ENCODE measurements at places on chromosomes 11 and 22. TPM values are rescaled to one million over a fixed set of nuclear protein-coding genes. Genes with fewer than 3 reads are reported as not detected.
A peak's percentile ranks its signal among the peaks of the same experiment; 100 is the strongest.

DNA sequence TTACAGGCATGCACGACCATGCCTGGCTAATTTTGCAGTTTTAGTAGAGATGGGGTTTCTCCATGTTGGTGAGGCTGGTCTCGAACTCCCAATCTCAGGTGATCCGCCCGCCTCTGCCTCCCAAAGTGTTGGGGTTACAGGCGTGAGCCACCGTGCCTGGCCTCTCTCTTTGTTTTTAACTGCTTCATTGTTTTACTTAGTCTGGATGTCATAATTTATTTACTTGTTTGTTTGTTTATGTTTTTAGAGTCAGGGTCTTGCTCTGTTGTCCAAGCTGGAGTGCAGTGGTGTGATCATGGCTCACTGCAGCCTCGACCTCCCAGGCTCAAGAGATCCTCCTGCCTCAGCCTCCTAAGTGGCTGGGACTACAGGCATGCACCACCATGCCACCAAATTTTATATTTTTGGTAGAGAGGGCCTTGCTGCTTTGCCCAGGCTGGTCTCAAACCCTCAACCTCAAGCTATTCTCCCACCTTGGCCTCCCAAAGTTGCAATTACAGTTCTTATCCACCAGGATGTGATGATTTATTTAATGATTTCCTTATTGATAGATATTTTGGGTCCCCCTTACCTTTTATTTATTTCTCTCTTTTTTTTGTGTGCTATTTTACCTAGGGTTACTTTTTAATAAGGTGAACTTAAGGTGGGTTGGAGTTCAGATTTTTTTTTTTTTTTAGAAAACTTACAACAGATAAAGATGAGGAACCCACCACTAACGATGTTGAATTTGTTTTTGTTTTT lies 52.6 kb upstream of the ADA2 start:
- peak; percentile 22 for DNase-seq

DNA sequence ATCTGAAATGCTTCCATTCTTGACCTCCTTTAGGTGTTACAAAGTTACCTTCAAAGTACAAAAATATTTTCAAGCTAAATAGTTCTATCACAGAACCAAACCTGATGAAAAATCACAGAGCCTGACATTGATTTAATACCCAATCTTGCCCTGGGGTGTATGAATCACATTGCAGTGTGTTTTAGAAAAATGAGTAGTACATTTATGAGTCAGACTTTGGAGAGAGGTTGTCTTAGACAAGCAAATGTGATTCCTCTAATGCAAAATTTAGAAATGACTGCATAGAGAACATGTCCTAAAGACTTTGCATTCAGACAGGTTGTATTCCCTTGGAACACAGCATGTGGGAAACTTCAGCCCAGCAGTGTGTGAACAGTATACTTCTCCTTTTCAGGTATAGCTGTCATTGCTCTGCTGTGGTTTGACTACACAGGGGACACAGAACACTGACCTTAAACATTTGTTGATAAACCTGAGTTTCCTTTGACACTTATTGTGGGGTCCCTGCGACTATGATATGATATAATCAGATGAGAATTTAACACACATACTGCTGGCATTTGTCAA lies 972.1 kb downstream of the JRKL start:
- DNase-seq: no peak

DNA sequence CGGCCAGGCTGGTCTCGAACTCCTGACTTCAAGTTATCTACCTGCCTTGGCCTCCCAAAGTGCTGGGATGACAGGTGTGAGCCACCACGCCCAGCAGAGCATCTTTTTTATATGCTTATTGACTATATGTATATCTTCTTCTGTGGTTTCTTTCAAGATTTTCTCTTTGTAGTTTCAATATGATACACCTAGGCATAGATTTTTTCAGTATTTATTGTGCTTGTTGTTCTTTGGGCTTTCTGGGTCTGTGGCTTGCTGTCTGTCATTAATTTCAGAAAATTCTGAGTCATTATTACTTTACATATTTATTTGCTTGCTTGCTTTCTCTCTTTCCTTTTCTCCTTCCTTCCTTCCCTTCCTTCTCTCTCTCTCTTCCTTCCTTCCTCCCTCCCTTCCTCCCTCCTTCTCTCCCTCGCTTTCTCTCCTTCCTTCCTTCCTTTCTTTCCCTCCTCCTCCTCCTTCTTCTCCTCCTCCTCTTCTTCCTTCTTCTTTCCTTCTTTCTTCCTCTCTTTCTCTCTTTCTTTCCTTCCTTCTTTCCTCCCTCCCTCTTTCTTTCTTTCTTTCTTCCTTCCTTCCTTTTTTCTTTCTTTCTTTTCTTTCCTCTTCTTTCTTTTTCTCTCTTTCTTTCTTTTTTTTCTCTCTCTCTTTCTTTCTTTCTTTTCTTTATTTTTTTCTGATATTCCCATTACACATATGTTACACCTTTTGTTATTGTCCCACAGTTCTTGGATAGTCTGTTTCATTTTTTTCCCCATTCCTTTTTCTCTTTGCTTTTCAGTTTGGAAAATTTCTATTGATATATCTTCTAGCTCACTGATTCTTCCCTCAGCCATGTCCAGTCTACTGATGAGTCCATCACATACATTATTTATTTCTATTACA lies 10.9 kb upstream of the DCHS1 start:
- DNase-seq: no peak

Gene SLC22A25
- not detected for total RNA-seq

Data from spleen (tissue), 13 donors.